ENCODE measurements at places on chromosomes 5 and 9.

GRCh38 chr5:172380987-172381643 is 73.2 kb downstream of the SH3PXD2B start:
- DNase-seq, result no peak

DNA sequence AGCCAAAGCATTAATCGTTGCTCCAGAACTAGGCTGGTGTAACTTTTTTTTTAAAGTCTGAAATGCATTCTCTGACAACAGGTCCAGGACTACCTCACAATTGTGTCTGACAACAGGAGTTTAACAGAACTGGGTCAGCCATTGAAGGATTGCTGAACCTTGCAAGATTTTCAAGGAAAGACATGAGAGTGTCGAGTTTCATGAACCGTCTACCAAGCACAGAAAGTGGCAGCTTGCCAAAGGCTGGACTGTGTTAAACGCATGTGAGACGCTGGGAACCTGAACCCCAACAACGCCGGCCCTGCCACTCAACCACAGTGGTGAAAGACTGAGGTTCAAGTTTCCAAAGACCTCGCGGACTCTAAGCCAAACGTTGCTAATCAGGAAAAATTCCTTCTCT is 79.1 kb downstream of the LHFPL2 start:
- DNase-seq, result no peak

DNA sequence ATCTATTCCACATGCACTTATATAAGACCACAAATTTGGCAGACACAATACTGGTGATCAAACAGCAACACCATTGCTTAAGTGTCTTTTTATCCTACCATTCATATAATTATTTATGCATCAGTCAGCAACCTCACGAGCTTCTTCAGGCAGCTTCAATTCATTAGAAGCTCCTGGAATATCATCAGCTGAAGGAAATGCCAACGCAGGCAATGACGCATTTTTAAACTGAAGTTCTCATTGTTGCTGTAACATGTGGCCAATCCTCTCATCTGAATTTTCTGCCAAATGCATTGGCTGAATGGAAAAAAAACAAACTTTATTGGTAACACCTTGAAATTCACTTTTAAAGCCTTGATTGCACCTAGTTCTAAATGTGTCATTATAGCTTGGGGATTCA is 376.4 kb upstream of the RGMB start:
- no peak for DNase-seq

DNA sequence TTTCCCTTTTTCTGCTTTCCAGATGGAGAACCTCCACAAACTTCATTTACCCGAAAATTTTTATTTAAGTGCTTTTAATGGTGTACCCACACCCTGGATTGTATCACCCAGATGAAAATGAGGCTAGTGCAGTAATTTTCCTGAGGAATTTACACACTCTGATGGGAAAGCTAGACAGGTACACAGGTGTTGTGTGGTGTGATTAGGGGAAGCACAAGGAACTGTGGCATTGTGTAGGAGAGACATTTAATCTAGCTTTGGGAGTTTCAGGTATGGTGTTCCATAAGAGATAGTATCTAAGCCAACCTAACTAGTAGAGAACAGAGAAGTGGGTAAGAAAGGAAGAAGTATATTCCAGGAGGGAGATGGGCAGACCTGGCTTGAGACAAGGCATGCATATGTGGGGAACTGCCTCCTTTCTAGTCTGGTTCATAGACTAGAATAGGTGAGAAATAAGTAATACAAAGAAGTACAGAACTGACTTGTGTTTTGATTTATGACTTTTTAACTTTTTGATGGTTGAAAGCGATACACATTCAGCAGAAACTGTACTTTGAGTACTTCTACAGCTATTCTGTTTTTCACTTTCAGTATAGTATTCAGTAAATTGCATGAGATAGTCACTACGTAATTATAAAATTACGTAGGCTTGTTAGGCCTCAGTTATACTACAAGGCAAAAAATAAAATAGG is 22.9 kb upstream of the ROPN1L start:
- no peak for DNase-seq

- DNase-seq, result no peak
These were observed 47.5 kb upstream of the TLE4 start for GRCh38 chr9:79524266-79524665.

DNA sequence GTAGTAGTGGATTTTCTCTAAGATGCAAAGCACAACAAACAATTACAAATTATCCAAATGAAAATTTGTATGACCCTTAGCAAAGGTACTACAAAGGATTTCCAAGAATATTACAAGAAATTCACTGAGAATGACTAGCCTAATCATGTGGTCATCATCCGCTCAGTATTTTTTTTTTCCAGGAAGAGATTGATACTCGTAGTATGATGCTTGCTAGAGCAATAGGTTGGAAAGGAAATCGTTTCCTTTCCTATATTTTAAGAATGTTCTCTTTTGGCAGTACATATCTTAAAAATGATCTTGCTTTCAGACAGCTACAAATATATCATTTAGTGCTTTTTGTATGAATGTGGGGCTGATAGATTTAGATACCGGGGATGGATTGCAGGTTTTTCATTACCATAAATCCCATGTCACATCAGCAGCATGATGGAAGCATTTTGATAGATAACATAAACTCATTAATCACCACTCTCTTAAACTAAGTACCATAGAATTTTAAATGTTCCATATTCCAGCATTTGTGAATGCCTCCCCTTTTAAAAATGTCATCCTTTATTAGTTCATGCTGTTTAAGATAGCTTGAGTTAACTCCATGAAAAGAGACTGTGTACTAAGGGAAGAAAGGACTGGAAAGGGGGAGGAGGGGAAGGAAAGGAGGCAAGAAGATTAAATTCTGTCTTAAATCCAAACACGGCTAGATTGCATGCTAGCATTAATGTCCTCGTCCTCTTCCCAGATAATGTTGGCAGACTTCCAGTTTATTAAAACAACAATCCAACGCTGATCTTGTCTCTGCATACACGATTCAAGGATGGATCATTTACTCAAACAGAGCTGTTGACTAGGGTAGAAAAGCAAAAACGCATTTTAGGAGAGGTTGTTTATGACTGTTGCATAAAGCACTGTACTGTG is 311.7 kb upstream of the ZNF608 start:
- DNase-seq, result no peak

GRCh38 chr5:66680221-66680620 is 84.0 kb downstream of the MAST4 start:
- no peak for DNase-seq

DNA sequence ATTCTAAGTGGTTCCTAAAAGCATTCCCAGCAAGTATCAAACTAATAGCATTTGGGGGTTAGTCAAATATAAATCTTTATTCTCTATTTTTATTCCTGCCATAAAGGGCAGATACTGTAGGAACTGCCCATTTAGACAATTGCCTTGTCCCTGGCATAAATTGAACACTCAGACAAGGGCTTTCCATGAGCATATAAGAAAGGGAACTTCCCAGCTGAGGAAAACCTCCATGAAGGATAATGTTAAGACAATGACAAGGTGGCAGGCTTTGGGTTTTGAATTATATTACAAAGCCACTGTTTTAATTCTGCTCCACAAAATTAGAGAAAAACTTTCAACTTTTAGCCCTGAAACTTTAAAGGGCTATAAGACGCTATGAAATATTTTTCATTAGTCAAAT is 81.3 kb downstream of the ST8SIA4 start:
- no peak for DNase-seq

- DNase-seq, result no peak
These were observed 57.2 kb downstream of the TMOD1 start for GRCh38 chr9:97558701-97559101.

DNA sequence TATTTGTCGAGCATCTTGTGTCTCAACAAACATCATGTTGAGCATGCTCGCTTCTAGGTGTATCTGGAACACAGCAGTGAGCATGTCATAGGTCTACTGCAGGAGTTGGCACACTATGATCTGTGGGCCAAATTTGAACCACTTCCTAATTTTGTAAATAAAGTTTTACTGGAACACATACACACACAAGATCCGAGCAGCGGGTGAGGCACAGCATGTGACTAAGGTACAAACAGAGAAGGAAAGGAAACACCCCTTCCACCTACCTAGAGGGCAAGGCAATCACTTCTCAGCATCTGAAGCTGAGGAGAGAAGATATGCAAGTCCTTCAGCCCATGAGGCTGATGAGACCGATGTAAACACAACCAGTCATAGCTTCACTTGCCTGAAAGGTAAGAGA is 200.4 kb downstream of the MED10 start:
- DNase-seq, result no peak

- DNase-seq, result no peak
These were observed 830 bp downstream of the TRAF1 start for GRCh38 chr9:120925535-120926396.

DNA sequence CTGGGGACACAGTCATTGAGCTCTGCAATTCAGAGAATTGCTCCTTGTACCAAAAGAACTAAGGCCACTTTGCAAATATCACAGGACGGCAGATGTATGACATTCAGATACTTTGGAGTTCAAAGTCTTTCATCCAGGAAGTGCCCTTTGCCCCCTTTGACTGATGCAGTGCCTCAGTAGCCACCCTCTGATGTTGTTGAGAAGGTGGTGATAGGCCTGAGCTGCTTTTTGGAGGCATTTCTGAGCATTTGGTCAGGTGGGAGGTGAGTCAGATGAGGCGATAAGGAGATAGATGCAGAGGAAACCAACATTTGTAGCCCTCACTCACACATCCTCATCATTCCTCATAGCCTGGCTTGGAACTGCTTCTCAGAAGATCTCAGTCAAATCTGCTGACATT is 63.4 kb downstream of the ANGPTL2 start:
- DNase-seq, result no peak

GRCh38 chr9:37953775-37954437 is 50.0 kb upstream of the SLC25A51 start:
- DNase-seq, result no peak

DNA sequence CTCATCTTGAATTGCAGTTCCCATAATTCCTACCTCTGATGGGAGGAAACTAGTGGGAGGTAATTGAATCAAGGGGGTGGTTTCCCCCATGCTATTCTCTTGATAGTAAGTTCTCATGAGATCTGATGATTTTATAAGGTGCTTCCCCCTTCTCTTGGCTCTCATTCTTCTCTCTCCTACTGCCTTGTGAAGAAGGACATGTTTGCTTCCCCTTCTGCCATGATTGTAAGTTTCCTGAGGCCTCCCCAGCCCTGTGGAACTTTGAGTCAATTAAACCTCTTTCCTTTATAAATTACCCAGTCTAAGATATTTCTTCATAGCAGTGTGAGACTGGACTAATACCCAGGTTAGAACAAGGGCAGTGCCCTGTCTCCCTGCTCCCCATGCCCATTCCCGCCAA is 7.5 kb upstream of the TRIO start:
- DNase-seq, result no peak

GRCh38 chr5:156798201-156798600 is 51.9 kb upstream of the PPP1R2B start:
- DNase-seq, result no peak

GRCh38 chr5:96969366-96969765 is 33.5 kb downstream of the LNPEP start:
- no peak for DNase-seq

GRCh38 chr5:101664071-101664791 is 631.9 kb downstream of the SLCO4C1 start:
- no peak for DNase-seq

DNA sequence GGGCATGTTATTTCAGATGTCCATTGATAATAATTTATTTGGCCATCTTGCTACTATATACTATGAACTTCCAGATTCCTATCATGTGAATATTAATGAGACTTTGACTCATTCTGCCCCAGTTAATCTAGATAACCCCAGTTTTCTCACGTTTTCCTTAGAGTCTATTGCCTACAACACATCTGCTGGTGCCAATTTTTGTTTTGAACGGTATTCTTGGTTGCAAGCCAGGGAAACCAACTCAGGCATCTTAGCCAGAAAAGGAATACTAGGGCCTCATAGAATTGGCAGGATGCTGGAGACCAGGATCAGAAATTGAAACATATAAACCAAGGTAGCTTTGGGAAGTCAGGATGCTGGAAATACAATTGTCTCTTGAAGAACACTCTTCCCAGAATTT is 28.0 kb upstream of the NPR3 start:
- no peak for DNase-seq

DNA sequence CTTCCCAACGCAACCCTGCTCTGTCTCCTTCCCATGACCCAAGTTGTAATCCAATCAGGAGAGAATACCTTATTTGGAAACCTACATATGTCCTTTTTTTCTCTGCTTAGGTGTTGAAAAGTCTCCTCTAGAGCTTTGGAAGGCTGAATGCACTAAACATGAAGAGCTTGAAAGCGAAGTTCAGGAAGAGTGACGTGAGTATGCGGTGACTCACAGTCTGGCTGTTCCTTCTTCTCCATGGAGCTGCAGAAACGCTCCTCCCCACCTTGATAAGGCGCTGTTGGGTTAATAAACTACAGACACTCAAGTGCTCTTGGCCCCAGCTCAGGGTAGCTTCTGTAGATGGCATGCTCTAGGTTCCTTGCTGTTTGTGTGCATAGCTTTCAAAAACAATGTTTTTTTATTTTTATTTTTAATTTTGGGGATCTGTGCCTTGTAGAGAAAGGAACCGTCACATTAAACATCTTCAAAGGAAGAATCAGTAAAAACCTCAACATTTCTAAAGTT is 30.7 kb downstream of the RAI14 start:
- no peak for DNase-seq

DNA sequence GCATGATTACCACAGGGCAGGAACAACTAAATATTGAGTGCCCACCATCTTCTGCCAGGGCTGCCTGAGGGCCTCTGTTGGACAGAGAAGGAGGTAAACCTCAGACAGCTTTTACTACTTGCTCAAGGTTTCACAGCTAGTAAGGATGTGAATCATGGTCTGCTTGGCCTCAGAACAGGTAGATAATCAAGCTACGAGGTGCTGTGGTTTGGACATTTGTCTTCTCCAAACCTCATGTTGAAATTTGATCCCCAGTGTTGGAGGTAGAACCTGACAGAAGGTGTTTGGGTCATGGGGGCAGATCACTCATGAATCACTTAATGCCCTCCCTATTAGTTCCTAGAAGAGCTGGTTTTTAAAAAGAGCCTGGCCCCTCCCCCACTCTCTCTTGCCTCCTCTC is 541.2 kb upstream of the TRPC7 start:
- no peak for DNase-seq

GRCh38 chr5:59421986-59422941 is 471.3 kb downstream of the PDE4D start:
- DNase-seq, result no peak

- DNase-seq, result no peak
These were observed 463.1 kb upstream of the CDH10 start for GRCh38 chr5:25107853-25108252.

DNA sequence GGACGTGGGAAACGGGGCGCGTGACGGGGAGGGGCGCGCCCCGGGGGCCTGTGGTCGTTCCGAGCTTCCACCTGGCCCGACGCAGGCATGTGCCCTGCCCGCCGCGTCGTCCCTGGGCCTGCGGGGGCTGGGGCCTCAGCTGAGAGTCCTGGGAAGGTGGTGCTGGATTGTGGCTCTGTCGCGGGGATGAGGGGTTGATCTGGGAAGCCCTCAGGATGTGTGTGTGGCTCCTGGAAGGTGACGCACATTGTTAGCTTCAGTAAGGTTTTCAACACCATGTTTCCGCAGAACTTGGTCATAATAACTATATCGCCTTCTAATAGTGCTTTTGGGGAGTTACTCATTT is 589.1 kb downstream of the MTRR start:
- no peak for DNase-seq
